Ecto neural progenitor cell (in vitro differentiated cells): ENCODE measurements at places on chromosomes 3 and 15.

- no peak for DNase-seq
Observed at GRCh38 chr3:107884719-107885460, 205.9 kb downstream of the CD47 start.

GRCh38 chr3:64058566-64058965 is 35.3 kb upstream of the PSMD6 start:
- no peak for DNase-seq

DNA sequence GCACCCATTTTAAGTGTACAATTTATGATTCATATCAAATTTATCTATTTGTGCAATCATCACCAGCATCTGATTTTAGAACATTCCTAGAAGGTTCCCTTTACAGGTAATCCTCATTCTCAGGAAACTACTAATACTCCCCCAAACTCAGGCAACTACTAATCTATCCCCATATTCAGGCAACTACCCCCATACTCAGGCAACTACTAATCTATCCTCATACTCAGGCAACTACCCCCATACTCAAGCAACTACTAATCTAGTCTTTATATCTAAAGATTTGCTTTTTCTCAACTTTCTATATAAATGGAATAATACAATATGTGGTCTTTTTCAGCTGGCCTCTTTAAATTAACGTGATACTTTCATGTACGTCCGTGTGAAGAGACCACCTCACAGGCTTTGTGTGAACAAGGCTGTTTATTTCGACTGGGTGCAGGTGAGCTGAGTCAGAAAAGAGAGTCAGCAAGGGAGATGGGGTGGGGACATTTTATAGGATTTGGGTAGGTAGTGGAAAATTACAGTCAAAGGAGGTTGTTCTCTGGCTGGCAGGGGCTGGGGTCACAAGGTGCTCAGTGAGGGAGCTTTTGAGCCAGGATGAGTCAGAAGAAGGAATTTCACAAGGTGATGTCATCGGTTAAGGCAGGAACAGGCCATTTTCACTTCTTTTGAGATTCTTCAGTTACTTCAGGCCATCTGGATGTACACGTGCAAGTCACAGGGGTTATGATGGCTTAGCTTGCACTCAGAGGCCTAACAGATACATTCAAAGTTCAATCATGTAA is 1444.5 kb upstream of the CADM2 start:
- no peak for DNase-seq

DNA sequence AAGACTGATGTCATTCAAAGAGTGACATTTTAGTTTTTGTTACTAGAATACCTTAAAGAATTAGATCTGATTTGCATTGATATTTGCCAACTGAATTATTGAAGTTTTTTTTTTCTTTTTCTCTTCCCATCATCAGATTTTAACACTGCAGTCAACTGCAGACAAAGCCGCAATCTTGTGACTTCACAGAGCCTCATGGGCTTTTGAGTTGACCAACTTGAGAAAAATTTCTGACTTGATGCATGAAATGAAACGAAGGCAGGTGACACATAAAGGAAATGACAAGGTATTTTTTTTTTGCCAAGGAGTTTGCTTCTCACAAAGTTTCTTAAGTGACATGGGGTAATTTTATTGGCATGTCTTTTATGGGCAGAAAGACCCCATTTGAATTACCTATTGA is 383.7 kb downstream of the GAP43 start:
- no peak for DNase-seq

GRCh38 chr15:86373147-86373546 is 293.5 kb downstream of the AGBL1 start:
- no peak for DNase-seq

DNA sequence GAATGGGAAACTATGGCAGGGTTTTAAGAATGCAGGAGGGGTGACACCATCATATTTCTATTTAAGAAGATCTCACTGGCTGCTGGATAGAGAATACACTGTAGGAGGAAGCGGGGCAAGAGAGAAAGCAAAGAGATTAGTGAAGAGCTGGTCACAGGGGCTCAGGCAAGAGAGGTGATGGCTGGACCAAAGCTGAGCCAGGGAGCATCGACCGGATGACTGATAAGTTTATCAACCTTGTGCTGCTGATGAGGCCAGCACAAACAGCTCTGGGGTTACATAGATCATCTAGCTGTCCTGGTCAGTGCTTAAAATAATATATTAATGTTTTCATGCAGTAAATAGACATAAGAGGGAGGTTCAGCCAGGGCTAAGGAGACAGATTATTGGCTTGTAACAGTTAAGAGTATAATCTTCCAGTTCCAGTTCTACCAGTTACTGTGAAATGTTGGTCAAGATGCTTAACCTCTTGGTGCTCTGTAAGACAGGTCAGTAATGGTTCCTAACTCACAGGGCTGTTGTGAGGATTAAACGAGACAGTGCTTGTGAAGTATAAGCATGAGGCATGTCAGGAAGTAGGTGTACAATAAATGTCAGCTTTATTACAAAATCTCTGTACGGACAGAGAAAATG is 201.0 kb upstream of the FEZF2 start:
- no peak for DNase-seq

DNA sequence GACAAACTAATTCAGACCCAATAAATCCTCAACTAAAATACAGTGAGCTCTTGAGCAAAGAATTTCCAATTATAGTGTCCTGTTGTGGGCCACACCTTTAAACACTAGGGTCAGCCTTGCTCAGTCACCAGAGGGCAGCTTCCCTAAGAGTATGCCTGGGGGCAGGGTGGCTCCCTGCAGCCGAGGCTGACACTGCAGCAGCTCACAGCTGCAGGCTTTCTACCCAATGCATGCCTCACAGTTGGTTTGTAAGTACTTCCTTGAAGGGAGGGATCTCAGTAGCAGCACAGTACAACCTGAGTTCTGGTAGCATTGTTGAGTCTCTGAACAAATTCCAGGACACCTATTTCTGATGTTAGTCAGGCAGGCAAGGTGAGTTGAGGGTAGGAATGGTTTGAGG is 335.6 kb downstream of the TUSC7 start:
- DNase-seq, result peak; percentile 62

DNA sequence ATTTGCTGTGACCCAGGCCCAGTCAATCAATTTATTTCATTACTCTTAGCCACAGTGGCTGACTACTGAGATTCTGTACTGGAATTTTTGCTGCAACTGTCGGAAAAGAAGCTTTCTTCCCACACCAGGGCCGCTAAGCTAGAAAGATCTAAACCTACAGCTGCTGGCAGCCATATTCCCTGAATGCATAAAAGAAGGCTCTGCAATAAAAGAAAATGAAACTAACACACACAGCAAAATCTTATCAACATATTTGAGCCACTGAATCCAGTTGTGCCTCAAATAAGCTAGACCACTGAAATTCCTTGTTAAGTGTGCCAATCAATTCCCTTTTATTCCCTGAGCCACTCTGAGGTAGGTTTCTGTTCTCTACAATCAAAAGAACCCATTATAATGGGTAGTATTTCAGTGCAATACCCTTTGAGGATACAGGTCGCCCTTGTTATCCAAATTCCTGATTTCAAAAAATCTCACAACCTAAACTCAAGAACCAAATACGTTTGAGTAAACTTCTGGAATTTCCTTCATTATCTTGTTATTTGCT is 60.3 kb downstream of the MYO9A start:
- no peak for DNase-seq

- no peak for DNase-seq
Observed at GRCh38 chr3:192920411-192920810, 2.8 kb upstream of the MB21D2 start.

- DNase-seq, result no peak
Observed at GRCh38 chr3:1037631-1038030, 55.2 kb upstream of the CNTN6 start.

DNA sequence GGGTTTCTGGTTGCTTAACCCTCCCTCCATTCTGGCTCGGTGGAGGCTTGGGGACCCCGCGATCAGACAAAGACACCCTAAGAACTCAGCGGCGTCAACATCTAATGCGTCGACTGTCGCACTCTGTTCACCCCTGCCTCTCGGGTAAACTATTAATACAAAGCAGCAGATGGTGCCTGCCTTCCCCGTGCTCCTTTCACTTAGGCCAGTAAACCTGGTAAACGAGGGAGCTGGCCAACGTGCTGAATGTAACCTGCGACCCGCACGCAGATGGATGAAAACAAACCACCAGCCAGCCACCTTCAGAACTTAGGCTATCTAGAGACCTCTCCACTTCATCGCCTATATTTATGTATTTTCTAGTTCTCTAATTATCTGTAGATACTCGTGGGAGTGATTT is 848 bp upstream of the CADPS start:
- DNase-seq, result peak; percentile 82

GRCh38 chr15:40754574-40754882 is 526 bp downstream of the RMDN3 start:
- DNase-seq, result peak; percentile 60

DNA sequence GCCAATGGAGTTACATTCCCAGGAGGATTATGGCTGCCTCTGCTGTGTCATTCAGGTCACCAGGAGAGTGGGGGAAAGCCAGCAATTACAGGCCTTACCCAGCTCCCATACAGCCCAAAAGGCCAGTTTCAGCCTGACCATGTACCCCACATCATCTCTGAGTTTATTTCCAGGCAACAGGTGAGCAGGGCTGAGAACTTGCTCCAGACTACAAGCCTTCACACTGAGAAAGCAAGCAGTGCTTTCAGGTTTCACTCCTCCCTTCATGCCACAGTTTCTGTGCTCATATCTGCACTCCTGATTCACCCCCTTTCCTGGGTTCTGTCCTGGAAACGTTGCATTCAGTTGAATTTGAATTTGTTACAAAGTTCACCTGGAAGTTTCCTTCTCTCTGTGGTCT is 68.1 kb upstream of the ABI3BP start:
- DNase-seq, result no peak

- DNase-seq, result no peak
Observed at GRCh38 chr3:153704115-153704514, 417.1 kb upstream of the ARHGEF26 start.

GRCh38 chr3:46849045-46849631 is 14.1 kb downstream of the MYL3 start:
- DNase-seq, result peak; percentile 42

DNA sequence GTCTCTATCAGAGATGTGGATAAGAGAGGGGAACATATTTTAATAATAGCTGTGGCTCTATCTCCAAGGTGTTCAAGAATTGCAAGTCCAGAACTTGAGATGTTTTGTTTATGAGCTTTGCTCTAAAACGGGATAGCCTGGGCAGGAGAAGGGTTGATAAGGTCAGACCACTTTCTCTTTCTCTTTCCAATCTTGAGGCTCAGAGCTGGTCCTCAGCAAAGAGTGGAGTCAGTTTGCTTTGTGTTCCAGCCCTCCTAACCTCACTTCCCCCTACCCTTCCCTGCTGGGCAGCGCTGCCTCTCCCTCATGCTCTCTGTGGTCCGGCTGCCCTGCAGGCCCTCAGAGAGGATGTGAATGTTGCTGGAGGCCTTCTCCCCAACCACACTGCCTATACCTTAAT is 13.8 kb downstream of the KLHL6 start:
- no peak for DNase-seq

GRCh38 chr15:55928955-55929354 is 64.5 kb downstream of the NEDD4 start:
- DNase-seq, result no peak

DNA sequence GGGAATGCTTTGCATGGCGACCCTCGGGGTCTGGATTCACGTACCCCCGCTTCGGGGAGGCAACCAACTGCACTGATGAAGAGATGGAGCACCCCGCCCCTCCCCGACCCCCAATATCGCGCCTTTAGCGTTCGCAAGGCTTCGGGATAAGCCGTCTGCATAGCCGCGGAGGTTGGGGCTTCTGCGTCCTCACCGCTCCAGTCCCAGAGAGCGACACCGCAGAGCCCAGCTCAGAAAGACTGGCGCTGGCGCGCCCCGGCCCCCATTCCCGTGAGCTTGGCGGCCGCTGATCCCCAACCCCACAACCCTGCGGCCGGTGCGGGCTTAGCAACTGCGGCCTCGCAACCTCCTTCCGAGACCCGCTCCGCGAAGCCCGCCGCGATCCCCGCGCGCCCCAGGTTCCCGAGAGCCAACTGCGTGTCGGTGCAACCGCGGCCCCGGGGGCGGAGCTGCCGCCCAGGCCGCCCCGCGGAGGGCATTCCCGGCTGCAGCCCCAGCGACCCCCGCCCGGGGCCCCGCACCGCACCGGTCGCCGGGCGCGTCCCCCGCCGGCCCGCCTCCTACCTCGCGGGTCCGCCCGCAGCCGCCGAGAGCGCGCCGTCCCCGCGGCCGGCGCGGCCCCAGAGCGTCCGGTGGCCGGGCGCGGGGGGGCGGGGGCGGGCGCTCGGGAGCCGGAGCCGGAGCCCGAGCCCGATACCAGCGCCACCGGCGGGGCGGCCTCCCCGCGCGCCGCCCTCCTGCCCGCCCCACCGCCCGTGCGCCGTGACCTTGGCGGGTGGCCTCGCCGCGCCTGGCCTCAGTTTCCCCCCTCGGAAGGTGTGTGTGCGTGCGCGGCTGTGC is 79.5 kb downstream of the IQSEC1 start:
- DNase-seq, result peak; percentile 73

DNA sequence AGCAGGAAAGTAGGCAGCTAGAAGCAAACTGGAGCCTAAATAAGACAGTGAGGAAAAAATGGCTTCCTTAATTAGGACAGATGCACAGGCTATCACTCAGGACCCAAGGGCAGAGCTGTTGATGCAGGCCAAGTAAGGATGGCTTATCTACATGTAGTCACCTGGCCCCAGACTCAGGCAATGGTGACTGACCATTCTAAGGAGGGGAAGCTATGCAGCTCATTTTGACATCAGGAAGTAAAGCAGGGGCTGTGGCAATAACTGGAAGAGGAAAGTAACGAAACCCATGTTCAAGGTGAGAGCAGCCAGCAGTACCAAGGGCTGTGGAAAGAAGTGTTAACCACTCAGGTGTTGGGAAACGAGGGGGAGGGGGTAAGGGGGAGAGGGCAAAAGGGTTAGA is 16.2 kb downstream of the ACAD11 start:
- no peak for DNase-seq

GRCh38 chr3:114127517-114127916 is 51.3 kb downstream of the DRD3 start:
- DNase-seq, result no peak

DNA sequence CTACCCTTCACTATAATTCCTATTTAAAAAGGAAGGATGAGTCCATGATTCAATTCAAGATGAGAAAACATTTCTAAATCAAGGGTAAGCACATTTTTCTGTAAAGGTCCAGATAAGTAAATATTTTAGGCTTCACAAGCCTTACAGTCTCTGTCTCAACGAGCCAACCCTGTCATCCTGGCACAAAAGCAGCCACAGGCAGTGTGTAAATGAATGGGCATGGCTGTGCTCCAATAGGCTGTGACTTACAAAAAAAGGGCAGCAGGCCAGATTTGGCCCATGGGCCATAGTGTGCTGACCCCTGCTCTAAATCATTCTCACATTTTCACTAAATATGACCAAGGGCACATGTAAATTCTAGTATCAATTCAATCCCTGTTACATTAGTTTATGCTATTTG is 200.4 kb downstream of the WNT5A start:
- DNase-seq, result no peak

DNA sequence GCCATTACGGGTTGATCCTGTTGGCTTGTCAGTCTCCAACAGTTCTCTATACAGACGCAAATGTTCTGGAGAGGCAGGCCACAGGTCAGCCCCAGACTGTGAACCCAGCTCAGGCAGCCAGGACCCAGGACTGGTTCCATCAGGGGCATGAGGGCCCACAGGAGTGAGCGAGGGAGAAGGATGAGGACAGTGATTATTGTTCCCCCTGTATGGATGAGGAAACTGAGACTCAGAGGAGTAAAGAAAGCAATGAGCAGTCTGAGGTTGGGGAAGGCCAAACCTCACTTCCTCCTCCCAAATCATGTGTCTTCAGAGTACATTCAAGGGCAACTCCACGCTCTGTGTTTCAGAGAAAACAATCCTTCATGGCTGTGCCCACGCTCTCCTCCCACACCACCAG is 121.9 kb downstream of the RPLP1 start:
- no peak for DNase-seq
